ENCODE measurements at places on chromosomes 5 and 9.
A peak's percentile ranks its signal among the peaks of the same experiment; 100 is the strongest.

GRCh38 chr9:129334105-129334935 lies 156.3 kb upstream of the IER5L start:
- DNase-seq = peak; percentile 97

- no peak for DNase-seq
Measured at GRCh38 chr5:165135565-165135964, 1630.1 kb downstream of the MAT2B start.

DNA sequence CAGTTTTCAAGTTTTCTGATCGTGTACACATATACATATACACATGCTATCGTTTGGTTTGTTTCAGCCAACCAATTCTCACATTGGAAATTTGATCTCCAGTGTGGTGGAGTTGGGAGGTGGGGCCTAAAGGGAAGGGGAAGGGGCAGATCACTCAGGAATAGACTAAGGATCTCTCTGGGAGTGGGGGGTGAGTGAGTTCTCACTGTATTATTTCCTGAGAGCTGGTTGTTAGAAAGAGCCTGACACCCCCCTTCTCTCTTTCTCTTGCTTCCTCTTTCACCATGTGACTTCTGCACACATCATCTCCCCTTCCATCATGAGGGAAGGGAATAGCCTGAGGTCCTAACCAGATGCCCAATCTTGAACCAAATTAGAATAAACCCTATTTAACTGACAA lies 551.7 kb downstream of the MAT2B start:
- DNase-seq = no peak

GRCh38 chr5:82349652-82350051 lies 71.5 kb upstream of the RPS23 start:
- no peak for DNase-seq

- peak; percentile 83 for DNase-seq
Measured at GRCh38 chr5:125484742-125485641, 738.6 kb upstream of the ZNF608 start.

GRCh38 chr9:116928884-116929283 lies 241.8 kb downstream of the TRIM32 start:
- no peak for DNase-seq

- no peak for DNase-seq
Measured at GRCh38 chr5:168227001-168227400, 64.4 kb upstream of the WWC1 start.

DNA sequence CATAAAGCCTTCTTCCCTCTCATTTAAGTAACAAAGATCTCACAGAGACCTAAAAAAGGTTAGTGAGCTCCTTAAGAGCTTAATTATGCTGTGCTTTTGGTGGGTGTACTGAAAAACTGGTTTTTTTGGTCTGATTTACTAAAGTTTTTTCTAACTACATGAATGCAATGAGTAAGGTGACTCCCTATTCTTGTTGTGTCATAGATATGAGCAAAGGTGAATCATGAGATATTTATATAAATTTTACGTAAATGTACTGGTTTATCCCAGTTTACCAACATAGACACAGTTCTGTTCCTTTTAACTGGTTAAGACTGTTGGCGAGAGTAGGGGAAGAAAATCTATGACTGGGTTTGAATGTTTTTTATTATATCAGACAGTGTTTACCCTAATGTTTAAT lies 250.5 kb downstream of the NR2F1-AS1 start:
- DNase-seq = no peak

All from prostate gland (tissue), 2 donors.